ENCODE measurements at places on chromosomes 7 and 10.

DNA sequence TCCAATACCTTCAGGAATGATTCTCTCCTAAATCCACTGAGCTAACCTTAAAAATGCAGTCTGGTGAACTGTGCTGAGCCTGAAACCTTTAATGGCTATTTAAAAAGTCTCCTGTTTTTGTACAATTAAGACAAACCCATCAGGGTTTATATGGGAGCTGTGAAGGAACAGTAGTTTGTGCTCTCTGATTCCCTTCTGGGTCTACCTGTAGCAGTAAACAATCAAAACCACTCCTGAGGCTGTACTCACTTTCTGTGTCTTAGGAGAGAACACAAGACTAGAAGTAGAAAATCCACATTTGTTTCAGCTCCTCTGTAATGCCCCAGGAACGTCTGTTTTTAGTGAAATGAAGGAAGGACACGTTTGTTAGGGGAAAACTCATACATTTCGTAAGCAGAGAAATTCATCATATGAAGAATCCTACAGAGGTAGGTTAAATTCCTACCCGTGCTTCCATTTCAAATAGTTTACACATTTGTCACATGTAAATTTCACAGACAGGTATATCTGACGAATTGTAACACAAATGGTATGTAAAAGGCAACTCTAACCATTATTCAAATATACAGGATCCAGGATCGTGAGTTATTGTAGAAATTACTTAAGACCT, 2.6 kb downstream of the CUX1 start:
- no peak for DNase-seq

DNA sequence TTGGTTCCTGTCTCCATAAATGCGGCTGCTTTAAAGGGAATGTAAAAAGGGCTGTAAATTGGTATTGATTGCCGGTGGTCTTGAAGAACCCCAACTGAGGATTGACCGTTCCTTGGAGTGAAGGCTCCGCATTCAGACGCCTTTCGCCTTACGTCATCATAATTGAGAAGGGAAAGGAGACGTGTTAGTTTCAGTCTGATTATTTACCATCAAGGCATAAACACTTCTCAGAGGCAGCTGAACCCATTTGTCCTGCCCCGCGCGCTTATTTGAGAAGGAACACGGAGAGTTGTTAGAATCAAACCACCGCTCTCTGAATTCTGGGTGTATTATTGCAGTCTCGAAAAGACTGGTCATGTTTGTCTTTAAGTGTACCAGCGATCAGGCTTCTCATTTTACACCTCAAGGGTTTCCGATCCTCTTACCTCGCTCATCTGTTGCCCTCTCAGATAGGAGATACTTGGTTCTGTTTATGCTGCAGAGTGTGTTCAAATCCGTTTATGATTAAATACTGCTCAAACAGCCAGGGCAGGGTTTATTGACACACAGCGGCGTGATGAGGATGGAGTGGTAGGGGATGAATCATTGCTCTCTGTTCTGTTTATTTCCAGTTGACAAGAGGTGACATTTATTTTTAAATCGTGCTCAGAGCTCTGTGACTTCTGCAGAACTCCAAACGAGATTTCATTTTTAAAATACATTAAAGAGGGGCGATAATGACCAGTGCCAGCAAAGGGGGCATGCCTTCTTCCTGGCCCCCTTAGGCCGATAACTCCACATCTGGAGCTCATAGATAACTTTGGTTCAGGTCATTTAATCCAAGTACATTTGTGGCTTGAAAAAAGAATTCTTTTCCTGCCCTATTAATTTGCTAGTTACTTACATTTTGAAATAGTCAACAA, 30.4 kb downstream of the FOXK1 start:
- DNase-seq, result no peak

DNA sequence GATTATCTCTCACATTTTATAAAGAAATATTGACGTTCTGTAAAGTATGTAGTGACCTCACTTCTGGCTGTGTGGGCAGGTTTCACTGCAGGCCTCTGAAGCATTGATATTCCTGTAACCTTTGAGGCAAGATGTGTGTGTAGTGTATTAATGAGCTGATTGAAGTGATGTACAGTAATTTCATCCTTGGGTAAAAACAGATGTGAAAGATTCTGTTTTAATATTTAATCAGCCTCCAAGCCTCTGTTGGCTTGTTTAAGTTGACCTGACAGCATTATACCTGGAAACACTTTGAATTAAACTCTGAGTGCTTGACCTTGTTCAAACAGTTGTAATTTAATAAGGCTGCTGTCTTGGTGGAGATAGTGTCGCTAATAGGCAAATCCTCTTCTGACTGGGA, 74.9 kb downstream of the KAT6B start:
- no peak for DNase-seq

DNA sequence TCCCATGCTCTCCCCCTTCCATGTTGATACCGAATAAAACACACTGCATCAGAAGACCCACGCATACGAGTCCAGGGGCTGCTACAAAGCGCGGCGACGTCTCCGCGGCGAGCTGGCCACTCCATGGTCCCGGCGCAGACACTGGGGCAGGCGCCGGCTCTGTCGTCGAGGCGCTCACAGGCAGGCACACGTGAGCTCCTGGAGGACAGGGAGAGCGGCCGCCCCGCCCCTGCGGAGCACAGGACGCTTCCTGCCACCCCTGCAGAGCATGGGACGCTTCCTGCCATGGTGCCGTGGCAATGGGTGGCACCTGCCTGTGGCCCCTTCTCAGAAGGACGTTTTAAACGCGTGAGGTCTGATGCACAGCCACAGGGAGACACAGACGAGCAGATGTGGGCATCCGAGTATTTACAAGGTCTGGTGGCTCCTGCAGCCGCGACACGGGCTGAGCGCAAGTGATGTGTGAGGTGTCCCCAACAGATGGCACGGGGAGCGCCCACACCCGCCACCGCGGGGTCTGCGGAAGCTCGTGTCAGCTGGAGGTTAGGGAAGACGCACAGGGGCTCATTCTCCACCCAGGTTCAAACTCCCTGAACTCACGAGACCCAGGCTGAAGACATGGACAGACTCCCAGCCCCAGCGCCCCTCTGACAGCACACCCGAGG, 21.4 kb upstream of the GPR146 start:
- DNase-seq, result no peak

- DNase-seq, result no peak
Observed at GRCh38 chr7:115678086-115678982, 352.2 kb downstream of the TFEC start.

GRCh38 chr10:118953598-118954393, 75.7 kb upstream of the NANOS1 start:
- DNase-seq, result peak; percentile 50

DNA sequence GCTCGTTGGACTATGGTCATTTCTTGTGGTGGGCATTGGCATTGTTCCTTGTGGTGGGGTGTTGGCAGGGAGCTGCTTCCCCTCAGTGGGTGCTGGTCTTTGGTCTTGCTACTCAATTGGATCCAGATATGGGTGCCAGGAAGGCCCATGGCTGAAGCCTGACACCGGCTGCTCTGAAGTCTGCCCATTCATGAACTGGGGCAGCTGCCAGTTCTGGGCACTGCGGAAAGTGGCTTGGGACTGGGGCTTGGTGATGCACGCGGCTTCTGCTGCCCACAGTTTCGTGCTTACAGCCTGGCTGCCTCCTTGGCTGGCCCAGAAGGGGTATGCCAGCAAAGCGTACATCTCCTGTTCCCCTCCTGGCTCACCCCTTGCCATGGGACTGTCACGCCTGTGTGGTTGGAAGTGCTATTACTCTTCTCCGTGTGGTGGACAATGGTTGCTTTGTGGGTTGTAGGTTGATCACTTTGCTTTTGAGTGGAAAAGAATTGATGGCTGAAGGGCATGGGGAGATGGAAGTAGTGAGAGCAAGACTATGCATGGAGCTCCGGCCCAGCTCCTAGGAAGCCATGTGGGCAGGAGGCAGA, 54.7 kb downstream of the ADAMTS14 start:
- no peak for DNase-seq

DNA sequence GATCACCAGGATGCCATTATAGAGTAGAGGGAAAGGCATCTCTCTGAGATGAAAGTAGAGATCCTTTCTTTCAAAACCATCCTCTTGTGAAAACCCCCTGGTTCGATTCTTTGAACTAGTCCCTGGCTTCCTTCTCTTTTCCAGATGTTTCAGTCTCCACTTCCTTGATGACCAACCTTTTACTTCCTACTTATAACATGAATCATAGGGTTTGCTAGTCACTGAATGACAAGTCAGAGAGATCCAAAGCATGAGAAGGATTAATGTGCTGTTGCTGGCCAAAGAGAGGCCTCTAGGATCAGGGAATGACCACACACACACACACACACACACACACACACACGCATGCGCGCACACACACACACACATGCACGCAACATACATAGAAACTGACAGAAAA, 161.1 kb upstream of the FRMD4A start:
- DNase-seq, result no peak

- no peak for DNase-seq
Observed at GRCh38 chr10:49600781-49601400, 9.2 kb upstream of the SLC18A3 start.

DNA sequence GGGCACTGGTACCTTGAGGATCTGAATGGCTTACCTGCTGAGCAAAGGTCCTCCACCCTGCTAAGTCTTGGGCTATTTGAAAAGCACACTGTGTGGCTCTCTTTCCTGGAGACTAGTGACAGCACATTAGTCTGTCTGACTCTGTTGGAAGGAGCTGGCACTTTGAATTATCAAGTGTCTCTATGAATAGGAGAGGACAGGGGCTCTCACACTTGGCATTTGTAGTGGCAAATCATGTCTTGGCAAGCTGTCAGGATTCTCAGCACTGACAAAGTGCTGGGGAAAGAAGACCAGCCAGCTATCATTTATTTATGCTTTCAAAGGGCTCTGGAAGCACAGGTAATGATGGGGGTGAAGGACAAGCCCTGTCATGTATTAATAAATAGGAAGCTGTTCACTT, 62.8 kb downstream of the MTPN start:
- DNase-seq, result no peak

DNA sequence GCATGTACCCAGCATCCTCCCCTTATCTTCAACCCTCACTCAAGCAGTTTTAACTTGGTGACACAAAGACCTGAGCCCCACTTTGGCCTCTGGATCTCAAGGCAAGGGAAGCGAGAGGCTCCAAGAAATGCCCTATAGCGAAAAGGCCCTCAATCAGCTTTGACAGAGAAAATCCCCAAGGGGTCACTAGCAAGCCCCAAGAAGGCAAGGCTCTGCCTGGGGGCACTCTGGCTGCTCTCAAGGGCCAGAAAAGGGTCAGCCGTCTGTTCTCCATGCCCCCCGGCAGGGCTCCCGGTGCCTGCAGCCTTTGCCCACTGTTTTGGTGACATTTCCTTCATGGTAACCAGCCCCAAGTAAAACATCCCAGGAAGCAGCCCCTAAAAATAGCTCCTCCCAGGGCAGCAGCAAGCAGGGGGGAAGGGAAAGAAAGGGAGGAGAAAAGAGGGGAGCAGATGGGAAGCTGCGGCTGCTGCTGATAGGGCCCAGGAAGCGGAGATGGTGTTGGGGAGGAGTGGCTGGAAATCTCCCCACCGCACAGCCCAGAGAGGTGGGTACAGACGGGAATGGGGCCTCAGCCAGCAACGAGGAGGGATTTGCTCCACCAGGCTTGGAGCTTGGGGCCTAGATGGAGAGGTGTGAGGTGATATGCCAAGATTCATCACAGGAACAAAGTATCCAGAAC, 7.1 kb downstream of the CAMK2G start:
- DNase-seq, result no peak

GRCh38 chr7:36029853-36030515, 123.1 kb upstream of the EEPD1 start:
- no peak for DNase-seq

DNA sequence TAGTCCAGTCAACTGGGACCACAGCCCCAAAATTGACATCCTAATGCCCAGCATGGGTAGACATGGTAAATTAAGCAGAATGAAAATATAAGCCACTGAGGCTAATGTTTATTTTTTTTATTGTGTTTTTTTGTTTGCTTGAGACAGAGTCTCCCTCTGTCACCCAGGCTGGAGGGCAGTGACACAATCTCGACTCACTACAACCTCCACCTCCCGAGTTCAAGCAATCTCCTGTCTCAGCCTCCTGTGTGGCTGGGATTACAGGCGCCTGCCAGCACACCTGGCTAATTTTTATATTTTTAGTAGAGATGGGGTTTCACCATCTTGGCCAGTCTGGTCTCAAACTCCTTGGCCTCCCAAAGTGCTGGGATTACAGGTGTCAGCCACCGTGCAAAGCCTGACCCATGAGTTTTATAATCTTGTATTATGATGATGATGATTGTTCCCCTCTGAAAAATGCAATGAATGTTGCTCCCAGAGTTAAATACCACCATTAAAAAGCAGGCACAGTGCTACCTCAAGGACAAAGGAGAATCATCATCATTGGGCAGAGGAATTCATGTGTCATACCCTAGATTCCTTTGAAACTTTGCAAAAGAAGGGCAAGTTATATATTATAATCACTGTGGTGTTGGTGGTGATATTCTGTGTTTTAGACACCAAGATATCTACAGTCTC, 228.0 kb downstream of the PARD3 start:
- DNase-seq, result no peak

DNA sequence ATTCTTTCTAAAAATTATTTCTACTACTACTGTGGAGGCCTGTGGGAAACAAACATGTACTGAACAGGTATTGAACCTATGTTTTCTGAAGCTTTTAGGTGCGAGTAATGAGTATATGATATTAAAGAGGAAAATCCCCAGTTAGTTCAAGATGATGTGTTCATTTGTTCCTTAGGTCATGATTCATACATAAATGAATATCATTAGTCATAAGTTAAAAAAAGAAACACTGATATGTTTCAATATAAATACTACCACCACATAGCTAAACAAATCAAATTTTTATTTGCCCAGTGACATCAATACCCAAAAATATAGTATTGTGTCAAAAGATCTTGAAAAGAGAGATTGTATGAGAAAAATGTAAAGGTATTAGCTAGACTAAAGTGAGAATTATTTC, 210.7 kb upstream of the GNAI1 start:
- DNase-seq, result no peak

All from breast epithelium (tissue), 4 donors.